ENCODE measurements at places on chromosomes 7 and 10.
A peak's percentile ranks its signal among the peaks of the same experiment; 100 is the strongest.

- DNase-seq = no peak
- H3K36me3 ChIP-seq = no peaks in the 10 kb centered on the region
- H3K27me3 ChIP-seq = peaks cover 25% of the 10 kb centered on the region
These were observed 4.4 kb downstream of the RASGEF1A start for GRCh38 chr10:43262397-43262901.

GRCh38 chr7:7639847-7640220, 718 bp upstream of the UMAD1 start:
- peak overlapping the region; percentile 97 for H3K27ac ChIP-seq
- no peak for DNase-seq
- H3K27me3 ChIP-seq = no peaks in the 10 kb centered on the region
- H3K36me3 ChIP-seq = peaks cover 56% of the 10 kb centered on the region
- peaks cover 38% of the 10 kb centered on the region for H3K4me1 ChIP-seq

DNA sequence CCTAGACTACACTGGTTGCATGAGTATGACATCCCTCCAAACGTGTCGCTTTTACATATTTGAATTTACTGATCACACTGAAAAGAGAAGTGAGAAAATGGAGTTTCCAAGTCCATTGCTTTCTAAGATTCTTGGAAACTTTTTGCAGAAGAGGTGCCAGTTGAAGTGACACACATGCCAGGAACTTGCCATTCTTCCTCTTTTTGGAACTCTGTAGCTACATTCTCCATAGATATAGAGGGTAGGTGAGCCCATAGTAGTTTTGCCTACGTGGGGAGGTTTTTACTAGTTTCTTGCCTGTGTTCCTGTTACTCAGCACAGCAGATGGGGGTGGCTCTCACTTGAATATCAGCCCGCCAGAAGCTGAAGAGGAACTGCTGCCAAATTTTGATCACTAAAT, 286.6 kb upstream of the NRP1 start:
- no peaks in the 10 kb centered on the region for H3K4me1 ChIP-seq
- H3K27me3 ChIP-seq = no peaks in the 10 kb centered on the region
- no peak overlapping the region for H3K27ac ChIP-seq
- H3K36me3 ChIP-seq = no peaks in the 10 kb centered on the region
- no peak for DNase-seq
- H3K4me3 ChIP-seq = no peak overlapping the region

- no peaks in the 10 kb centered on the region for H3K36me3 ChIP-seq
- no peak overlapping the region for H3K4me3 ChIP-seq
- H3K27ac ChIP-seq = no peak overlapping the region
- no peak for DNase-seq
- H3K4me1 ChIP-seq = peaks cover 24% of the 10 kb centered on the region
These were observed 417.9 kb downstream of the AUTS2 start for GRCh38 chr7:70016044-70016770.

GRCh38 chr7:21656796-21657195, 114.0 kb downstream of the DNAH11 start:
- H3K36me3 ChIP-seq = no peaks in the 10 kb centered on the region
- no peak overlapping the region for H3K27ac ChIP-seq
- H3K4me1 ChIP-seq = no peaks in the 10 kb centered on the region
- DNase-seq = no peak

DNA sequence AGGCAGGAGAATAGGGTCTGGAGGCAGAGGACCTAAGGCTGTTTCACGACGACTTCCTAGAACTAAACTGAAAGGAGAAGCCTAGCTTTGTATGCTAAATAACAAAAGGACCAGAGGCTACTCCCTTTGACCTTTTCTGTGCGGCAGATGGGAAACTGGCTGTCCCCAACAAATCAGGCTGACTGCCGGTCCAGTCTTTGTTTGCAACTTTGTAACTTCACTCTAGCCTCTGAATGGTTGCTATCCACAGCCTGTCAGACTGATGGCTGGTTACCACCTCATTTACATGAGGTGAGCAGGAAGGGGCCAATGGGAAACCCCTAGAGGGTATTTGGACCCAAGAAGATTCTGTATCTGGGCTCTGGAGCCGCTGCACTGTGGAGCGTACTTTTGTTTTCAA, 132.6 kb upstream of the SHH start:
- no peak for DNase-seq
- H3K27ac ChIP-seq = no peak overlapping the region
- no peak overlapping the region for H3K4me3 ChIP-seq
- no peaks in the 10 kb centered on the region for H3K27me3 ChIP-seq

DNA sequence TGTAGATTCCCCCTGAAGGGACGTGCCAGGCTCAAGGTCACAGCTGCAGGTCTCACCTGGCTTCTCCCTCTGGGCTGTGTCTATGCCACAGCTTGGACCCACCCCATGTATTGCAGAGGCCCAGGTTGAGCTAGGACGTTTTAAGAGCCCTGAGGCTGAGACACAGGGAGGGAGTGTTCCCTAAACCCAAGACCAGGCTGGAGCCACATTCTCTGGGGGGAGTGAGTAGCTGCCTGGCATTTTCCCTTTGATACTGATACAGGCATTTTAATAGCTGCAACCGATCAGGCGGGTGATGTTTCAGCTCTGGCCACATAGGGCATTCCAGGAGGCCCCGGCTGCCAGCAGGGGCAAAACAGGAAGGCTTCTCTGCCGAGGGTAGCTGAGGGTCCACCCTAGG, 13.4 kb downstream of the COL13A1 start:
- no peak for DNase-seq
- H3K27me3 ChIP-seq = peaks cover 5% of the 10 kb centered on the region
- H3K36me3 ChIP-seq = no peaks in the 10 kb centered on the region

- no peaks in the 10 kb centered on the region for H3K4me1 ChIP-seq
- peaks cover 10% of the 10 kb centered on the region for H3K27me3 ChIP-seq
- no peak for DNase-seq
- no peaks in the 10 kb centered on the region for H3K36me3 ChIP-seq
- no peak overlapping the region for H3K4me3 ChIP-seq
These were observed 135.4 kb downstream of the EMX2 start for GRCh38 chr10:117677890-117678500.

- DNase-seq = no peak
- peak overlapping the region; percentile 71 for H3K4me3 ChIP-seq
- peaks cover 27% of the 10 kb centered on the region for H3K4me1 ChIP-seq
- H3K27ac ChIP-seq = peak overlapping the region; percentile 50
- no peaks in the 10 kb centered on the region for H3K36me3 ChIP-seq
These were observed 22.8 kb upstream of the TTYH3 start for GRCh38 chr7:2608921-2609411.

GRCh38 chr7:134907000-134907399, 79.3 kb upstream of the AGBL3 start:
- H3K4me1 ChIP-seq = peaks cover 11% of the 10 kb centered on the region
- DNase-seq = no peak
- no peak overlapping the region for H3K27ac ChIP-seq
- peaks cover 4% of the 10 kb centered on the region for H3K27me3 ChIP-seq
- no peaks in the 10 kb centered on the region for H3K36me3 ChIP-seq

GRCh38 chr10:11684717-11685645, 57.2 kb upstream of the ECHDC3 start:
- peak overlapping the region; percentile 90 for H3K4me3 ChIP-seq
- DNase-seq = peak; percentile 69
- peaks cover 91% of the 10 kb centered on the region for H3K4me1 ChIP-seq
- H3K36me3 ChIP-seq = no peaks in the 10 kb centered on the region
- H3K27ac ChIP-seq = peak overlapping the region; percentile 100

DNA sequence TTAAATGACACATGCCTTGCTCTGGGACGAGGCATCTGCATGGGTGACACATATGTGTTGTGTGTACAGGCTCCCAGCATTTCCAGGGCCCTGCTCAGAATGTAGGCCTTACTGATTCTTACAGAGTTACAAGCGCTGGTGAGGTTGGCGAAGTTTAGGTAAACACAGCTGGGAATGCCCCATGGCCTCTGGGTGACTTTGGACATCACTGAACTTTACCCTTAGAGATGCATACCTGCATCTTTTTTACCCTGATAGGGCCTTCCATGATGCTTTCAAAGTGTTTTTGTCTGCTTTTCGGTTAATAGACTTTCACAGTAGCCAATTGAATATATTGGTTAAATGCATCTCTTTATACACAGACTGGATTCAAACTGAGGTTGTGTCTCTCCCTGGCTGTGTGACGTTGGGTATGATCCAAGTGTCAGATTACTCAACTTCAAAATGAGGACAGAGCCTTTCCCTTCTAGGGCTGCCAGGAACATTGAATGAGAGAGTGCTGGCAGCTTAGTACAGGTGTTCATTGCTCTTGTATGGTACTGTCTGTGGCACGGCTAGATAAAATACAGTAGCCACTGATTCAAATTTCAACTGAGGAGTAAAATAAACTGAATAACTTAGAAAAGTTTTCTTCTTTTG, 29.5 kb downstream of the EGFR start:
- H3K27me3 ChIP-seq = peaks cover 3% of the 10 kb centered on the region
- no peaks in the 10 kb centered on the region for H3K36me3 ChIP-seq
- H3K4me1 ChIP-seq = no peaks in the 10 kb centered on the region

GRCh38 chr7:139588632-139589031, 65.1 kb downstream of the CLEC2L start:
- no peak overlapping the region for H3K27ac ChIP-seq
- H3K4me3 ChIP-seq = no peak overlapping the region
- no peak for DNase-seq
- no peaks in the 10 kb centered on the region for H3K4me1 ChIP-seq
- peaks cover 51% of the 10 kb centered on the region for H3K36me3 ChIP-seq

DNA sequence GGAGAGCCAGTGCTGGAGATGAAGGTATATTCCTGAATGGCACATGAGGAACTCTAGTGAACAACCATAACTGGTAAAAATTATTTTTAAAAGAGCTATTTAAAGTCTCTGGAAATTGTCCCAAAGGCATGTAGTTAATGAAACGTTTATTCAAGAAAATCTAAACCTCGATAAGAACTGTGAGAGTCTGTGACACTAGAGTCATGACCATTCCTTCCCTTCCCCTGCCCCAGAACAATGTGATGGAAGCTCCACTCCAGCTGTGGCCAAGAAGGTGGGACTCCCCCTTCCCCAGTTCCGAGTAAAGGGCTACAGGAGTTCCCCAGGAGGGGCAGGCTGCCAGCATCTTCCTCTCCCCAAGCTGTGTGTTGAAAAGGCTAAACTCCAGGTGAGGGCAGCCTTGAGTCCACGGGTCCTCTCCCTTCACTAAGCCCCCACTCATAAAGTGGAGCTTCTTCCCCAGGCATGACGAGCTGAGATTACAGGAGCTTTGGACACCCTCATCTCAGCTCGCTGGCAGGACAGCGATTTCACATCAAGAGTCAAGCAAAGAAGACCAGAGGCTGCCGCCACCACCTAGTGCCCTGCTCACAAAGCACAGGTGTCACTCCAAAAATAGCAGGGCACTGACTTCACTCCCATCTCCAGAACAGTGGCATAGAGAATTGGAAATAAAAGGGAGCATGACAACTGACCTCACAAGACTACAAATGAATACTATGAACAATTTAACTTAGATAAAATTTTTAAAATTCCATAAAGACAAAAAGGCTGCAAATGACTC, 68.5 kb downstream of the NHLRC2 start:
- H3K27me3 ChIP-seq = peaks cover 13% of the 10 kb centered on the region
- no peak overlapping the region for H3K27ac ChIP-seq
- no peaks in the 10 kb centered on the region for H3K36me3 ChIP-seq

- H3K27ac ChIP-seq = peak overlapping the region; percentile 56
- H3K4me3 ChIP-seq = no peak overlapping the region
- H3K27me3 ChIP-seq = no peaks in the 10 kb centered on the region
- DNase-seq = no peak
- H3K4me1 ChIP-seq = peaks cover 53% of the 10 kb centered on the region
These were observed 28.9 kb upstream of the PPIF start for GRCh38 chr10:79318369-79318768.

DNA sequence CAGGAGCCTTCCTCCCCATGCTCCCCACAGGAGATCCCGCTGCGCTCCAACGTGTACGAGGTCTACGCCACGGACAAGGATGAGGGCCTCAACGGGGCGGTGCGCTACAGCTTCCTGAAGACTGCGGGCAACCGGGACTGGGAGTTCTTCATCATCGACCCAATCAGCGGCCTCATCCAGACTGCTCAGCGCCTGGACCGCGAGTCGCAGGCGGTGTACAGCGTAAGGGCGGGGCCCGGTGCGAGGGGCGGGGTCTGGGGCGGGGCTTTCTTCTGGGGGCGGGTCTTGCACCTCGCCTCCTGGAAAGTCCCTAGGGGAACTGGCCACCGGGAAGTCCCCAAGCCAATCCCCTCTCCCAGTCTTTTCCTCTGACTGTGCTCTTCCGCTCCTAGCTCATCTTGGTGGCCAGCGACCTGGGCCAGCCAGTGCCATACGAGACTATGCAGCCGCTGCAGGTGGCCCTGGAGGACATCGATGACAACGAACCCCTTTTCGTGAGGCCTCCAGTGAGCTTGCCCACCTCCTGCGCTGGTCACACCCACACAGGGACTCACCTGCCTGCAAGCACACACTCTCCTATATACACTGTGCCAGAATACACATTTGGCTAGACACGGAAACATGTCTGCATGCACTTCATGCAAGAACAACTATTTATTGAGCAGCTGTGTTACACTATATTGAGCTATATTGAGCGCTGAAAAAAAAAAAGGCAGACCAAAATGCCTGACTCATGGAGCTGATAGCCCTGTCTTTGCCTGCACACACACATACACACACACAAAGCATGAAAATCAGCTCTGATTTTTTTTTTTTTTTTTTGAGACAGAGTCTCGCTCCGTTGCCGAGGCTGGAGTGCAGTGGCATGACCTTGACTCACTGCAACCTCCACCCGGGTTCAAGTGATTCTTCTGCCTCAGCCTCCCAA, 32.7 kb upstream of the VSIR start:
- H3K36me3 ChIP-seq = no peaks in the 10 kb centered on the region
- H3K27ac ChIP-seq = no peak overlapping the region
- H3K4me3 ChIP-seq = no peak overlapping the region
- no peak for DNase-seq

GRCh38 chr7:80806663-80807062, 112.2 kb downstream of the SEMA3C start:
- no peak for DNase-seq
- no peak overlapping the region for H3K27ac ChIP-seq
- no peaks in the 10 kb centered on the region for H3K4me1 ChIP-seq
- H3K36me3 ChIP-seq = no peaks in the 10 kb centered on the region

DNA sequence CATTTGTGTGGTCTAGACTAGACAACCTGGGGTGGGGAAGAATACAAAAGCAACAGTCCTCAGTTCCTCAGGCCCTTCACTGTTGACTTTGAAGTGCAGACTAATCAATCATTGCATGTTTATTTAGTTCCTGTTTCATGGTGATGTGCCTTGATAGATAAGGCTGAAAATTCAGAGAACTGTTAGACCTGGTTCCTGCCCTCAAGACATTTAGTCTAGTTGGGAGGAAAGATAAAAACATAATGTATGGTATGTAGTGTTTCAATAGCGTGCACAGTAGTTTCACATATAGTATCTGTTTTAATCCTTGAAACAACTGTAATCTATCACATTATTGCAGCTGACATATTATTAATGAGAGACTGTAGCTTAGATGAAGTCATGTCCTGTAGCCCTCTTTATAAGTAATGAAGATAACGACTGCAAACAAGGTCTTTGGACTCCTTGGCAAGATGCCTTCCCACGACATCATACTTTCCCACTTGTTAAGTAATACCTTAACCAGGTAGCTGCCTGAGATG, 124.0 kb downstream of the CELF2 start:
- H3K4me1 ChIP-seq = peaks cover 54% of the 10 kb centered on the region
- no peaks in the 10 kb centered on the region for H3K36me3 ChIP-seq
- no peak overlapping the region for H3K27ac ChIP-seq
- no peak overlapping the region for H3K4me3 ChIP-seq
- no peaks in the 10 kb centered on the region for H3K27me3 ChIP-seq
